Thoracic aorta (tissue), 2 donors: ENCODE measurements at places on chromosomes 16 and 17.
A peak's percentile ranks its signal among the peaks of the same experiment; 100 is the strongest.

DNA sequence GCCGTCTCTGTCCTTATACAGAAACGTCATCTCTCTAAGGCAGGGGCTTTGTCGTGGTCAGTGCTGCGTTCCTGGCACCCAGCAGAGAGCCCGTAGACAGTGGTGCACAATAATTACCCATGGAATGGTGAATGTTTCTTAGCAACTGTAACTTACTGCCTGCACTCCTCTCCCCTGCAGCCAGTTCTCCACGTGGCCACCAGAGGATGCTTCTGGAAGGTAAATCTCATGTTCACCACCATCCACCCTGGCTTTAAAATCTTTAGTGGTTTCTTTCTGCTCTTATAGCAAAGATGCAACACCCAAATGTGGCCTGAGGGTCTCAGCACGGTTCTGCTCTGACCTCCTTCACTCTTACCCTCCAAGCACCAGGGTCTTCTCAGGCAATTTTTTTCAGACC is 150.8 kb downstream of the GRIN2A start:
- no peak for DNase-seq

DNA sequence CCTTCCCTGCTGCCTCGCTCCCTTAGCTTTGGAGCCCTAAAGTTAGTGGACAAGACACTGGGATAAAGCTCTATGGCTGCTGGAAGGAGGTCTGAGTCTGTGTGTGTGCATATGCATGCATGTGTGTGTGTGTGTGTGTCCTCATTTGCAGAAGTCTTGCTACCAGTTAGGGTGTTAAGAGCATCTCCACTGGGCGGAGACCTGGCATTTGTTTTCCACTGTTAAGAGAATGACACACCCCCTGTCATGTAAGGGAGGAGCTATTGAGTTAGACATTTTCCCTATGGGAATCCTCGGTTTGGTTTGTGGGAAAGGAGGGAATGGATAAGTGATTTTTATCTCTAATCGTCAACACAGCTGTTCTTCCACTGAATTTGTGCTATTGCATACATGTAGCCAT is 24.8 kb upstream of the ARHGAP23 start:
- DNase-seq: no peak

GRCh38 chr16:6698548-6698947 is 634.1 kb upstream of the RBFOX1 start:
- DNase-seq: no peak

GRCh38 chr17:2418572-2418971 is 17.7 kb upstream of the MNT start:
- DNase-seq: no peak

- no peak for DNase-seq
Observed at GRCh38 chr17:72386619-72387237, 265.9 kb downstream of the SOX9 start.

- DNase-seq: no peak
Observed at GRCh38 chr16:79519448-79519847, 81.1 kb downstream of the MAF start.

GRCh38 chr17:61000911-61001310 is 323.3 kb downstream of the BCAS3 start:
- DNase-seq: no peak

GRCh38 chr16:87844120-87844733 is 25.1 kb downstream of the SLC7A5 start:
- no peak for DNase-seq

GRCh38 chr16:24117680-24118079 is 138.5 kb upstream of the CACNG3 start:
- DNase-seq: no peak

DNA sequence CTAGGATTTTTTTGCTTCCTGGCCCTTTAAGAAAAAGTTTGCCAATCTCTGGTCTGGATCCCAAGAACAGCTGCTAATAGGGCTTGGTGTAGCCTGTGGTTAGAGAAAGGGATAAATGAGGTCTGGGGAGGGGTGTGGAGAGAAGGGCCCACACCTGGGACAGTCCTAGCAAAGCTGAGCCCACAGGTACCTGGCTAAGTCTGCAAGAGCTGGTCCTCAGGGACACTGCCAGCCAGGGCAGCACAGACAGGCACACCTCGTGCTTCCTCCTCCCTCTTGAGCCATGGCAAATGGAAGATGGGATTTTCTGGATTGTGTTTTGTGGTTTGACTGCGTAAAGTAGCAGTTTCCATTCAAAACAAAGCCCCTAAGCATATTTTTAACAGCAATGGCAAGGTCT is 217.5 kb downstream of the SOX9 start:
- DNase-seq: no peak

GRCh38 chr17:44304651-44305050 is 3.8 kb upstream of the RUNDC3A start:
- DNase-seq: no peak

DNA sequence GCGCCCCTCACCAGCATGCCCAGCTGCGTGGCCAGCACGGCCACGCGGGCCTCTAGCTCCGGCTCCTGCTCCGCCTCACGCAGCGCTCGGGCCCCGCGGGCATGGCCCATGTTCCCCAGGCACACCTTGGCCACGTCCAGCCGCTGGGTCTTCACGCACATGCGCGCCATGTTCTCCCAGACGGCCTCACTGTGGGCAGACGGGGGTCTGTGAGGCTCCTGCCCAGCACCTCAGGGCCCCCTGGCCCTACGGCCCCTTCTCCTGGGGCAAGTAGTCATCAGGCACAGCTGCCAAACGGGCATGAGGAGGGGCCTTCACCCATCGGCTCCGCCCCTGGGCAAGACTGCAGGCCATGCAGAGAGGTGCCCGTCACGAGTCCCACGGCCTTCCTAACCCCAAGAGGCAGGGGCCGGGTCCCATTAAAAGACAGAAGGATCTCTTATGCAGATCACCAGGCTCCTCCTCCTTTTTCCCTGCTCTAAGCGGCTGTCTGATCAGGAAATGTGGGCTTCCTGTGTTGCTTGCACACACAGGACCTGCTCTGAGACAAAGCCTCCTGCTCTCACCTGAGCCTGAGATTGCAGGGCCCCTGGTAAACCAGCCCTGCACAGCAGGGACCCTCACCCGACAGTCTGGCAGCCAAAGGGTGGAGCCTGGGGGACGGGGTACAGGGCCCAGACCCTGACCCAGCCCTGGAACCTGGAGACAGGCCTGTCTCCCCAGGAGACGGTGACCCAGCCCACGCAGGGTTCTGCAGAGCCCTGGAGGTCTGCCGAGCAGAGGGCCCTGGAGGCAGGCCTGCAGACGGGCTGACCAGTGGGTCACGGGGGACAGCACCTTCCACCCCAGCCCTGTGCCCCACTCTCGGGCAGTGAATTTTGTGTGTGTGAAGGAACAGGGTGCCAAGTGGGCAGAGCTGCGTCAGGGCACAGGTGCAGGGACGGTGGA is 6.6 kb upstream of the TMEM204 start:
- no peak for DNase-seq

GRCh38 chr16:30377812-30378235 is 3.2 kb downstream of the MYL11 start:
- DNase-seq: peak; percentile 85

DNA sequence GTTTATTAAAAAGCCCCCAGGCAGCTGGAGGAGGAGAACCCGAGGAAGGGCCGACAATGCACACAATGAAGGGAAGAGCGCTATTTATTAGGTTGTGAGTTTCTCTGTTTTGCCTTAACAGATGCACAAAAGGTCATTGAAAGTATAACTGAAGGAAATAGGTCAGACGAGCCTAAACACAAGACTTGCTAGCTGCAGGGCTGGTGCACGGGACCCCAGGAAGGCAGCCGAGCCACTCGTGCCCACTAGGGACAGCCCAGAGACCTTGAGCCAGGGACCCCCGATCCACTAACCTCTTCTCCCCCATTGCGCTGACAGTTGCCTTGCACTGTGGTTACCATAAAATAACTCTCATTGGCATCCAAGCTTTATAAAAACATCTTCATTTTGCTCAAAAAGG is 11.3 kb downstream of the LITAFD start:
- no peak for DNase-seq

- DNase-seq: no peak
Observed at GRCh38 chr17:43573579-43574321, 27.6 kb upstream of the ETV4 start.

- DNase-seq: no peak
Observed at GRCh38 chr17:72535346-72535745, 414.5 kb downstream of the SOX9 start.

- DNase-seq: no peak
Observed at GRCh38 chr17:7478276-7479212, 887 bp downstream of the ZBTB4 start.

DNA sequence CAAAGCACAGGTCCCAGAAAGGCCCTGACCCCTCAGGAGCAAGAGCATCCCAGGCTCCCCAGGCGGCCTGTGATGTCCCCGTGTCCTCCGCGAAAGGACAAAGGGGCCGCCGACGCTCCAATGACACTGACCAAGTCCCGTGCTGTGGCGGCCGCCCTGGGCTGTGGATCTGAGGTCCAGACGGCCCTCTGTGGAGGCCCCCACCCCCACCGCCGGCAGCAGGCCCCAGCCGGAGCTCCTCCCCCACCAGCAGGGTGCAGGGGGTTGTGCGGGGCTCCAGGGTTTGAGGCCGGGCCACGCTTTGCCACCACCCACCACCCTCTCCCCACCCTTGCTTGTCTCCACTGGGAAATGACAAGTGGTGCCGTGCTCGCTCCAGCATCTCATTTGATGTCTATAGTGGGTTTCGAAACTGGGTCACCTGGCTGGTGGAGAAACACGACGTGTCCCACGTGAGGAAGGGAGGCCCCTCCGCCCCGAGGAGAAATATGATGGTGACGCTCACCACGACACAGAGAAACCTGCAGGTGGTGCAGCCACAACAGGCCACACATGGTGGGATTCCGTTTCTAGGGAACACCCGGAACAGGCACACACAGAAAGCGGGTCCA is 31.2 kb upstream of the ZNF469 start:
- no peak for DNase-seq

- no peak for DNase-seq
Observed at GRCh38 chr16:69293401-69293800, 17.7 kb upstream of the VPS4A start.

DNA sequence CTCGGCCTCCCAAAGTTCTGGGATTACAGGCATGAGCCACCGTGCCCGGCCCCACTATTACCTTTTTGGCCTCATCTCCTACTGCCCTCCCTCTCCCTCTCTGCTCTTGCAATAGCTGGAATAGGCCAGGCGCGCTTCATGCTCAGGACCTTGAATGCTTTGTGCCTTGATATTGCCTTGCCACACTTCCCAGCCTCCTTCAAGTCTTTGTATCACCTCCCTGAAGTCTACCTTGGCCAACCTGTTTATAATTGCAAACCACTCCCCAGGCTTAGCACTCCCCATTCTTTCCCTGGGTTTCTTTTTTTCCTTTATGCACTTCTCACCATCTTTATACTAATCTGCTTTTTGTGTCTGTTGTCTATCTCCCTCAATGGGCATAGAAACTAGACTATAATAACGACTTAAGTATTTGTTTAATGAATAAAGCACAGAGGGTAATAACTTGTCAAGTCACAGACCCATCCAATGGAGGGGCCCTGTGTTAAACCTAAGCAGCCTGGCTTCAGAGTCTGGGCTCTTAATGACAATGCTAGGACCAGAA is 6.6 kb downstream of the OGFOD1 start:
- no peak for DNase-seq

- no peak for DNase-seq
Observed at GRCh38 chr17:76197911-76198310, 42.4 kb downstream of the RNF157 start.

DNA sequence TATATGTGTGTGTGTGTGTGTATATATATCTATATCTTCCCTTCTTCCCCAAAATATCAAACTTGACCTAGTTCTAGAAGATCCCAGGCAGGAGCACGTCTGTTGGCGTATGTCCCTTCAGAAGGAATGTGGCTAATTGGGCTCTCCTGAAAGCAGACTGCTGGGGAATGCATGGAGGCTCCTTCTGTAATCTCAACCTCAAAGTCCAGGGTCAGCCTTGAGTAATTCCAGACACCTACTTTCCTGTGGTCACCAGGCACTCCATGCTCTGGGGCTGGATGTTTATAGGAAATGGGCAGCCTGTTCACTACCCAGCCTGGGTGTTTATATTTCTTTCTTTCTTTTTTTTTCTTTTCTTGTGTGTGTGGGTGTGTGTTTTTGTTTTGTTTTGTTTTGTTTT is 13.4 kb downstream of the BCO1 start:
- DNase-seq: no peak

DNA sequence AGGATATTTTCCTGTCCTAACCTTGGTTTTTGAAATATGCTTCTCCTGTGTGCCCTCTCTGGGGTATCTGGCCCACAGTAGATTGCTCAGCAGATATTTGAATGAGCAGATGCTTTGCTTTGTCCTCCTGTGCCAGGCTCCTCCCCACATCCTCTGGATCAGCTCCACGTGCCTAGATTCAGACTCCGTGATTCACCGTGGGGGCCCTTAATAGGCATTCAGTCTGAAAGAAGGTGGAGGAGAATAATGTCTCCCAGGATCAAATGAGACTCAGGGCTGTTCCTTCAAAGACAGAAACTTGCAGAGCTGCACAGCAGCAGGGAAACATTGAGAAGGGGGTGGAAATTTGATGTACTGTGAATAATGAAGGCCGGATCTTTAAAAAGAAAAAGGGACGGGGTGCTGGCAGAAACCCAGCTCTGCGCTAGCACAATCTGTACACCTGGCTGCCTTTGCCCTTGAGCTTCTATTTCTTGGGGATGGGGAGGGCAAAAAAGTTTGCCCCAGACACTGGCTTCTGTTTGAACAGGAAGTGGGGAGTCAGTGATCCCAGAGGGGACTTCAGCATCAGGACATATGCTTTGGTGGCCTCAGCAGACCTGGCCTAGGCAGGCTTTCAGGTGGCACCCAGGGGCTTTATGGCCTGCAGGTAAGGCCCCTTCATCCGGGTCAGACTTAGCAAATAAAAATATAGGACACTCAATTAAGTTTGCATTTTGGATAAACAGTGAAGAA is 15.9 kb upstream of the SLC12A3 start:
- DNase-seq: no peak

- DNase-seq: no peak
Observed at GRCh38 chr17:71273441-71273840, 847.4 kb upstream of the SOX9 start.

DNA sequence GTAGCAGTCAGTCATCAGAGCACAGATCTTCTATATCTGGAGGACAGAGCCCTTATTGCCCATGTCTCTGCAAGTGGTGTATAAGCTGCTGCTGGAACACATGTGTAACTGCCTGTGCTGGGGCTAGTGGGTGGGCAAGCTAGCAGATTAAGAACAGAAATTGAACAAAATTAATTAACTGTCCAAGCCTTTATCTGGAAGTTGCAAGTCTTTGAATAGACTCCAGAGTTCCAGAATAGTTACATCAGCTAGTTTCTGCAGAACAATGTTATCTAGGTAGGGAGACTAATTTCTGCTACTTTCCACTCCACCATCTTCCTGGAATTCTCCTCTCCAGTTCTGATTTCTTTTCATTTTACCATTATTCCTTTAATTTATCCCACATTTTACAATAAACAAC is 287.3 kb downstream of the ZFHX3 start:
- no peak for DNase-seq

- DNase-seq: no peak
Observed at GRCh38 chr16:63982110-63982509, 1139.8 kb downstream of the CDH11 start.

DNA sequence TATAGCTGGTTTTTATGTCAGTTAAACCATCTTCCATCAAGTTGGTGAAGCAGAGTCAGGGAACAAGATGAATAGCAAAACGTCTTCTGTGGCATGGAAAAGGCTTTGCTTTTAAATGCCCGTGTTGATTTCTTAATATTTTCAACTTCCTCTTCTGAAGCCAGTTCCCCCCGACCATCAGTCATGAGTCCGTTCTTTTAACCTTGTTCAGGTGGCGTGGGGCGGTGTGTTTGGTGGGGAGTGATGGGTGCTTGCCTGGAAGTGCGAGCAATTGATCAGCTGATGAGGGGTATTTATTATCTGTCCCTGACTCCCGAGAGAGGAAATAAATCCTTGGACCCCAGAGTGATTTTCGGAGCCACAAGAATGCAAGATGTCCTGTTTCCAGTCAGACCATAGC is 147.1 kb downstream of the WWOX start:
- DNase-seq: no peak
